ENCODE measurements at places on chromosomes 16 and 17. TPM values are rescaled to one million over a fixed set of nuclear protein-coding genes. Genes with fewer than 3 reads are reported as not detected.
A peak's percentile ranks its signal among the peaks of the same experiment; 100 is the strongest.

- no peak for DNase-seq
Measured at GRCh38 chr16:29819506-29819905, 756 bp upstream of the MVP start.

GRCh38 chr17:301681-302299 lies 50.8 kb downstream of the RPH3AL start:
- no peak for DNase-seq

DNA sequence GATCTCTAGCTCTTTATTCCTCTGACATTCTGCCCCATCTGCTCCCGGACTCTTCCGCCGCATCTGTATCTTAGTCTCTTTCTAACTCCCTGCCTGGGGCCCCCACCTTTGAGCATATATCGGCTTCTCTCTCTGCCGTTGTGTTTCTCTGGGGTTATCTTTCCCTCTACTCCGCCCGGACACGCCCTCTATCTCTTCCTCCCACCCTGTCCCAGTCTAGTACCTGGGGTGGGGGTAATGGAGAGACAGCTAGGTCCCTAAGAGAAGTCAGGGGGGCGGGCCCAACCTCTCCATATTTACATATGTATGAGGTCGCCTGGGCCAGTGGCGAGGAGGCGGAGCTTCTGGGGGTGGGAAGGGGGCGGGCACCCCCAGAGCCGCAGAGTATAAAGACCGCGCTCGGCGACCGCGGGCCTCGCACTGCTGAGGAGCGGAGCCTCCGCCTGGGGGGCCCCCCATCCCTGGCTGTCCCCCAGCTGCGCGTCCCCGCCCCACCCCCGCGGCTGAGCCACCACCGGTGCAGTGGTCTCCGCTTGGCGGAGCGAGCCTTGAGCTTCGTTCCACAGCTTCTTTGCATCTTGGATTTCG lies at the start of gene ATP1B2:
ATP1B2 (plus strand) TSS at position 418 of the 588 bp plus-strand sequence. CDS start 593 bp downstream, outside the sequence.
- peak; percentile 85 for DNase-seq

- DNase-seq = no peak
Measured at GRCh38 chr16:56289416-56289815, 98.1 kb downstream of the GNAO1 start.

DNA sequence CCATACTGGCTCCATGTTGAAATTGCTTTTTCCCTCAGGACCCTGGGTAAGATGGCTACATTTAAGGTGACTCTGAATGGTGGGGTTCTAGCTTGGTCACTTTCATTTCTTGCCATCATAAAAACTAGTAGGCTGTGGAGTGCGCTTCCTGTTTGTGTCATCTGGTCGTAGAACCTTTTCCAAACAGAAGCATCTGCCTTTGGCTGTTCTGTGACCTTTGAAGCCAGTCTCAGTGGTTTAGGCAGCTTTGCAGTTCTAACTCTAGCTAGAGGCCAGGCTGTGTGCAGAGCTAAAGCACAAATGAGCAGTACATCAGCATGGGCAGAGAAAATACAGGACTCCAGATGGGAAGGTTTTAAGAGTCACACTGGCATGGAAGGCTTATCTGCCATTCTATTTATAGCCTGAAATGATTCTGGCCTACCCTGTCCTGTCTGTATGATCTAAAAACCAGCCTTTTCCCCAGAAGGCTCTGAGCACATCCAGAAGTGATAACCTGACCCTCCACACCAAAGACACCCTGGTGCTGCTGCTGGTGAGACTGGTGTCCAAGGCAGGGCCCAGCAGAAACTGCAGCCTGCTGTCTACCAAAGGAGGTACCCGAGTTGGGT lies 8.6 kb downstream of the ESRP2 start:
- no peak for DNase-seq

DNA sequence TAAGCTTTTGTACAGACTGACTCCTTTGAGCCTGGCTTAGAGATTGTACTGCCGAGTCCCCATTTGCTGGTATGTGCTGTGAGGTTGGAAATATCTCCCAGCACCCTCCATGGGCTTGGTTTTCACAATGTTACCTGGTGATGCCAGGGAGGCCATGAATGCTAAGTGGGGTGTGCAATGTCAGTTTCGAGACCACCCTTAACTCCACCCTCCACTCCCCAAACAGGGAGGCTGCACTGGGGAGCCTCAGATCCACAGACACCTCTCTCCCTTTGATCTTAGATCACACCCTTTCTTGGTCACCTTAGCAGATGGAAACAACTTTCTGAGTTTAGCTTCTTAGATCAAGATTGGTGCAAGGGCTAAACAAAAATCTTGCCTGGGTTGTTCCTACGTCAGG lies 28.6 kb upstream of the PIK3R6 start:
- no peak for DNase-seq

DNA sequence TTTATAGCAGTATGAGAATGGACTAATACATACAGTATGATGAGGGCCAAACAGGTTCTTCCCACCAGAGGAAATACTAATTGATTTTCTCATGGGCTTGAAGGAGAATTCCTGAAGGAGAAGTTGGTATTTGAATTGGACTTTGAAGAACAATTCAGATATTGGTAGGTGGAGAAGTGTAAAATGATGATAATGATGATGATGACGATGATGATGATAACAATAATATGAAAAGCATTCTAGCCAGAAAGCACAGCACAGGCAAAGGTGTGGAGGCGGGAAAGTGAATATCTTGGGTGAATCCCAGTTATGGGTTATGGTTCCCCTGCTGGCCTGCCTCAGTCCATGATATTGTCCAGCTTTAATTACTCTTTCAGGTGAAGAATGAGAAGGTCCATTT lies 562.4 kb upstream of the SALL1 start:
- no peak for DNase-seq

DNA sequence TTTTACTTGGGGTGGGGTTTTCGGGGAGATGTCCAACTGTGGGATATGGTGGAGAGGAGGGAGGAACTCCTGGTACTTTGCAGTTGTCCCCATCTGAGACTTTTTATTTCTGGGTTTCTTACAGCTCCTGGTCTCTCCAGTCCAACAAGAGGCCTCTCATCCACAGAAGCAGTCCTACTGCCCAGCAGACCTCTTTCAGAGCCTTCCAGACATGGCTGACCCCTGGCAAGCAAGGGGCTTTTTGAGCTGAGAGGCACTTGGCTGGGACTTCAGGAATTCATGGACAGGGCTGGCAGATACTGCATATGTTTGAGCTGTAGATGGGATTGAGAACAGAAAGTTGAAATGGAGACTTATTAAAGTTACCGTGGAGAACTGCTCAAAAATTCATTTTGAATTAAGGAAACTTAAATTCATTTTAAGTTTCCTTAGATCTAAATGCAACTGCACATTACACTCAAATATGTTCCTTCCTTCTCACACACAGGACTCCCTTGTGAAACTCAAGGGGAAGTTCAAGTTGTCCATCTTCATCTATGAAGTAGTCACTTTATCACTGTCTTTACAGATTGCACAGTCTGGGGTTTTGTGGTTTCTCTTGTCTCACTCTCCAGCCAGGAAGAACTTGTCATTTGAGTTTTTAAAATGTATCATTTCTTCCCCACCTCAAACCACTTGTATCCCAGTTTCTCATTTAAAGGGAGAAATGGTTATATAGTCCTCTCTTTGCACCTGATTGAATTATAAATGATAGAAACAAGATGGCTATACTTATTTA lies 1.1 kb downstream of the LASP1NB start:
- no peak for DNase-seq

- DNase-seq = no peak
Measured at GRCh38 chr17:49226771-49227435, 3.7 kb downstream of the PHOSPHO1 start.

DNA sequence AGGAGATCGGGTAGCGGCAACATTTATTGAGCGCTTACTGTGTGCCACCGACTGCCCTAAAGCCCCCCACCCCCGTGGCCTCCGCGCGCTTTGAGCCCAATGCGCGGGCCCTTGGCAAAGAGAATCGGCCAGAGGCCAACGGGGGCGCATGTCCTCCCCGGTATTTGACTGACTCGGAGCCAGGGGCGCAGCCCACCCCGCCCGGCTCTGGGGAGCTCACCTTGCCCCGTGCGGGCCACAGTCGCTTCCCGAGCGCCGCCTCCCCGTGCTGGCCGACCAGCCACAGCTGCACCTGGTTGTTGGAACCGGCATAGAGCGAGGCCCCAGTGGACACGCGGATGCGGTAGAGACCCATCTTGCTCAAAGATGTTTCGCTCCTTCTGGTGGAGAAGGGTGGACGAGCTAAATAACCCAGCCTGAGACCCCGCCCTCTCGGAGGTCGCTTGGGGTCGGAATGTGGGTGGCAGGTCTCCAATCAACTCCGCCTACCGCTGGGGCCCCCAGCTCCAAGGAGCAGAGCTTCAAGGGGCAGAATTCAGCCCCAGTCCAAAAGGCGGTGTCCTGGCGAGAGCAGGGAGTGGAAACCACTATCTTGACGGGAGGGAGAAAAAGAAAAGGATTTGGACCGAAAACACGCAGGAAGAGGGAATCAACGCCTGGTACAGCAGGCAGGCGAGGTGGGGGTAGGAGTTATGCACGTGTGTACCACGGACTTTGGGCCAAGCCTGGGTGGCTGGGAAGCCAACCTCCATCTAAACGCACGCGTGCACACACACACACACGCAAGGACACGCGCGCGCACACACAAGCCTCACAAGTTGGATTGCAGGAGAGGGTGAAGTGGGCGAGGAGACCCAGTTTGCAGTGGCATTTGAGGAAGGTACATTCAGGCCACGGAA lies at the start of gene ALOX15:
ALOX15 (minus strand) TSS at position 382 of the 899 bp plus-strand sequence; CDS start at position 355, 27 bp downstream.
- no peak for DNase-seq

DNA sequence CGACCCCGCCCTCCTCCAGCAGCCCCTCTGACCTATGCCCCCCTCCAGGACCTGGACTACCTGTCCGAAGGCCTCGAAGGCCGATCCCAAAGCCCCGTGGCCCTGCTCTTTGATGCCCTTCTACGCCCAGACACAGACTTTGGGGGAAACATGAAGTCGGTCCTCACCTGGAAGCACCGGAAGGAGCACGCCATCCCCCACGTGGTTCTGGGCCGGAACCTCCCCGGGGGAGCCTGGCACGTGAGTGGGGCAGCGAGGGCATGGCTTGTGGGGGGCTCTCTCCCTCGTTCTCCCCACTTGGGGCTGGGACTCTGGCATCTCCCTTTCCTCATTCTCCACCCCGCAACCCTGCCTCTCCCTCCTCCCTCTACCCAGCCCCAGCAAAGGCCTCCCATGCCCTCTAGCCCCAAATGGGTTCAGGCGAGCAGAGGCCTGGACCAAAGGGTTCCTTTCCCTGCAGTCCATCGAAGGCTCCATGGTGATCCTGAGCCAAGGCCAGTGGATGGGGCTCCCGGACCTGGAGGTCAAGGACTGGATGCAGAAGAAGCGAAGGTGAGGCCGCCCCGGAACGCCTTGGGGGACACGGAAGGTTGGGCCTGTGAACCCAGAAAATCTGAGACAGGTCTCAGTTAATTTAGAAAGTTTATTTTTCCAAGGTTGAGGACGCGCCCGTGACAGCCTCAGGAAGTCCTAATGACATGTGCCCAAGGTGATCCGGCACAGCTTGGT lies 7.4 kb upstream of the NECAB2 start:
- DNase-seq = peak; percentile 64

GRCh38 chr17:40412880-40413279 lies 4.8 kb downstream of the TOP2A start:
- no peak for DNase-seq

- no peak for DNase-seq
Measured at GRCh38 chr17:44473367-44473766, 29.8 kb downstream of the GPATCH8 start.

DNA sequence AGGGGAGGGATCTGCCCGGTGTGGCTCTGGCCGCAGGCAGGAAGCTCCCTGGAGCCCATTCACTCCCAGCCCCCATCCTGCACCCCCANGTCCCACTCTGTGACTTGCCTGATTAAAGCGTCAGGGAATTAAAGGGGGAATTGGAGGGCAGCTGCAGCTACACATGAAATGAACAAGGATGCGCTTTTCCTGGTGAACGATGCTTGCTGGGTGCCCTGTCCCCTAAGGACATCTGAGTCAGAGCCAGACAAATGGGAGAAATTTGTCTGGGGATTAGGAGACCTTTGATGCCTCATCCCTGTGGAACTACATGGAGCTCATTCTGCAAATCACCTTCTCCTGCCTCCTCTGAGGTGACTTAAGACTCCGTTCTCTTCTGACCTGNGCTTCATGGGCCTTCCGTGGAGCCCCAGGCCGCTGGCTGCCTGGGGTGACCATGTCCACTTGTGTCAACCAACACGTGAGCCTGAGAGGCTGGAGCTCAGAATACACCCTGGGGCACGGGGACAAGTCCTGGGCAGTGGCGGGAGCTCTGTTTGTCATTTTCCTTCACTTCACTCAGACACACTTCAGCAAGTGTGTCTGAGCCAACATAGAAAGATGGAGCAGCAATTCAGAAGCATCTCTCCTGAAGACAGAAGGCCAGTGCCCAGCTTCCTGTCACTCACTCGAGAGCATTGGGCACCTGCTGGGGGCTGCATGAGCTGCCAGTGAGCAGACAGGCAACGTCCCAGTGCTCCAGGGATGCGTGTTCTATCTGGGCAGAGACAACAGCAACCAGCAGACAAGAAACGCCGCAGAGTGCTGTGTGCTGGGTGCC lies 54.1 kb downstream of the METRNL start:
- DNase-seq = peak; percentile 46

GRCh38 chr16:84503751-84504395 lies 586 bp downstream of the MEAK7 start:
- no peak for DNase-seq

DNA sequence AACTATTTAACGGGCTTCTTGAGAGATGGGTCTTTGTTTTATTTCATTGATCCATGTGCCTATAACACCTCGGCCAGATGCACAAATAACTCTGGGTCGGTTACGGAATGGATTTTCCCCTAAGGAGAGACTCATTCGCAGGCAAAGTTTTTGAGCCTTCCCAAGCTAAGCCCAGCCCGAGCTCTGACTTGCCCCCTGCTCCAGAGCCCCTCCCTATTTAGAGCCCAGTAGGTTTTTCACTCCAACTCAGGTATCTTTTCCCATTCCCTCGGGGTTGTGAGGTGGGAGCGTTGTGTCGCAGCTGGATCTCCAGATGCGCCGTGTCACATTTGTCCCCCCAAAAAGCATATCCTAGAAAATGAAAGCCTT lies 812 bp upstream of the MYOCD start:
- DNase-seq = no peak

DNA sequence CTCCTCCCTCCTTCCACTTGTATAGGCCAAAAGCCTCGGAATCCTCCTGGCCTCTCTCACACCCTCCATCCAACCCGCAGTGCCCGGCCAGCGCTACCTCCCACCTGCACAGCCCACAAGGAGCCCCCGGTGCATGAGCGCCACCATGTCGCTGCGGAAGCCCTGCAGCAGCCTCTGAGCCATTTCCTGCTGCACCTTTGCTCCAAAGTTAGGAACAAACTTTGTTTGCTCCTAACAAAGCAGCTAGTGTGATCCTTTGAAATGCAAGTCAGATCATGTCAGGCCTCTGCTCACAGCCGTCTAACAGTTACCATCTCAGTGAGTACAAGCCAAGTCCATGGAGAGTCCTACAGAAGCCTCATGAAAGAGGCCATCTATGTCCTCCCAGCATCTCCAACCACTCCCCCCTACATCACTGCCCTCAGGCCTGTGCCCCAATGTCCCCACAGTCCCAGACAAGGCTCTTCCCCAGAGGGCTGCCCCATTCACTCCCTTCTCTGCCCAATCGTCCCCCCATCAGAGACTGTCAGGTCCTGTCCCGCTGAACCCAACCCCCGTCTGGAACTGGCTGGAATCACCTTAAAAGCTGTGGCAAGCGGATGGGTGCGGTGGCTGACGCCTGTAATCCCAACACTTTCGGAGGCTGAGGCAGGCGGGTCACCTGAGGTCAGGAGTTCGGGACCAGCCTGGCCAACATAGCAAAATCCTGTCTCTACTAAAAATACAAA lies 7.5 kb downstream of the DCAKD start:
- no peak for DNase-seq

SPATA32 gene
- not detected for total RNA-seq

CHST4 gene
- total RNA-seq = 0.12 TPM

TMEM107 gene
- 15.0 TPM for total RNA-seq

SCGB1C2 gene
- not detected for total RNA-seq

LIMD2 gene
- 19.1 TPM for total RNA-seq

TBC1D3H gene
- not detected for total RNA-seq

CCDC92B gene
- 0.15 TPM for total RNA-seq

ZNF624 gene
- total RNA-seq = 3.6 TPM

Measured in left lung (tissue), 14 donors.